ENCODE measurements at places on chromosomes 5 and 9. TPM values are rescaled to one million over a fixed set of nuclear protein-coding genes. Genes with fewer than 3 reads are reported as not detected.
A peak's percentile ranks its signal among the peaks of the same experiment; 100 is the strongest.

GRCh38 chr9:81557452-81558090 is 131.8 kb downstream of the TLE1 start:
- no peak for DNase-seq

DNA sequence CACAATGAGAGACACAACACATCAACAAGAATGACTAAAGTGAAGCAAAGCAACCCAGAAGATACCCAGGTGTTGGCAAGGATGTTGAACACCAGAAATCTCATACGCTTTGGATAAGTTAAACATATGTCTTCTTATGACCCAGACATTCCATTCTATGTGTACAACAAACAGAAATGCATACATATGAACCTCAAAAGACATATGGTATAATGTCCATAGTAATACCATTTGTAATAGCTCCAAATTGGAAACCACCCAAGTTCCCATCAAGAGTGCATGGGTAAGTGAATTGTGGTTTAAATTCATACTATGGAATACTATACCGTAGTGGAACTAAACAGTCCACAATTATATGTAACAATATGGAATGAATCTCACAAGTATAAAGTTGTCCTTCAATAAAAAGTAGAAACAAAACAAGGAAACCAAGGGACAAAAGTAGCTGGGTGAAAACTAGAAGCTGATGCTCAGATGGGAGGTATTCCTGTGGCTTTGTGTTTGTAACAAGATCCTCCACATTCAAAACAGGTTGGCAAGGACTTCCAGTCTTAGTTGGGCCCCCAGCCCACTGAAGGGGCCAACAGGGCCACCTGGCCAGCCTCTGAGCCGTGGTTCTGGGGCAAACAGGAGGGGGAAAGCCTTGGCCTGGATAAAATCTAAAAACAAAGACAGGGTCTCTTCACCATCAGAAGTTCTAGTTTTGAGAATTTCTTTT is 171.8 kb upstream of the PITX1 start:
- DNase-seq: no peak

PROB1 gene
- total RNA-seq: 3.6 TPM

GRCh38 chr5:167870055-167870454 is 421.4 kb upstream of the WWC1 start:
- DNase-seq: no peak

- DNase-seq: no peak
These were observed 7.1 kb upstream of the NANS start for GRCh38 chr9:98049288-98050072.

SPINK14 gene
- total RNA-seq: not detected

SLC25A2 gene
- 4.0 TPM for total RNA-seq

DNA sequence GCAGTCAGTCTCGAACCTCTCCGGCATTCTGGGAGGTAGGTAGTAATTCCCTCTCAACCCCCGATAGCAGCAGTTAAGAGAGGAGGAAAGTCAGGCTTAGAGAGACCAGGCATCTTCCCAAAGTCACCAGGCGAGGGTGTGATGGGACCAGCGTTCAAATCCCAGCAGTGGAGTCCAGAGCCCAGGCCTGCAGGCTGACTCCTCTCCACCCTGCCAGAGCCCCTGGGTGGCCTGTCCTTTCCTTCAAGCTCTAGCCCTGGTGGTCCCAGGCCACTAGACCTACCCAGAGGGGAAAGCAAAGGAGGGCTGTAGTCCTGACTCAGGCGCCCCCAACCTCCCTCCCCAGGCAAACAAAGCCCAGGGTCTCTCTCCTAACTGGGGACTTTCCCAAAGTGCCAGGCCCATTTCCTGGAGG is 4.2 kb upstream of the NR5A1 start:
- no peak for DNase-seq

DNA sequence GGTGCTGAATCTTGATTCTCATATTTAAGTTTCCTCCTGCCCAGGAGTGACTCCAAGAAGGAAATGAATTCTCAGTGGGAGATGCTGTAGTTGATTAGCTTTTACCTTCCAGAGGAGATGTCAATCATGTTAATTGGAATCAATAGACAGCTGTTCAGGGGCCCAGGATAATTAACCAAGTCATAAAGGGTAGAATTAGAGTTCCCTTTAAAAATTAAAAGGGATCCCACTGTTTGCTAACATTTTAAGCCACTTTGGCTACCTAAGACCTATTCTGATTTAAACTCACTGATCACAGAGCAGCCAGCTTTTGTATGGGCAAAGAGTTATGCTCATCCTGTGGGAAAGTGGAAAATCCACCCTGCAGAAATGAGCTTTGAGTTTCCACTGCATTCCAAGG is 249.6 kb downstream of the SLIT3 start:
- no peak for DNase-seq

DNA sequence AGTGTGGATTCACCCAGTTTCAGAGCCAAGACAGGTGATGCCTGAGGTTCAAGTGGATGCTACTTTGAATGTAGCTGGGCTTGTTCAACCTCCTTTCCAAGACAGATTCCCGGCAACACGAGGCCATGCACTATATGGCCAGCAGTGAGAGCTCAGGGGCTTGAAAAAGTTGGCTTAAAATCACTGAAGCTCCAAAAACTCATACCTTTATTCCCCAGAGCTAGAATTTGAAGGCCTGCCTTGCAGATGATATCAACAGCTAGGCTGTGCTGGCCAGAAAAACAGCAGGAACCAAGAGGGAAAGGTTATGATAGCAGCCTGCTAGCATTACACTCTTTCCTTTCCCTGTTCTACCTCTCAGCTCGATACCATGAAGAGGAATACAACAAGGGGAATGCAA is 120.2 kb upstream of the DAB2 start:
- DNase-seq: no peak

GRCh38 chr9:97536480-97536879 is 35.0 kb downstream of the TMOD1 start:
- no peak for DNase-seq

HAND1 gene
- not detected for total RNA-seq

DNA sequence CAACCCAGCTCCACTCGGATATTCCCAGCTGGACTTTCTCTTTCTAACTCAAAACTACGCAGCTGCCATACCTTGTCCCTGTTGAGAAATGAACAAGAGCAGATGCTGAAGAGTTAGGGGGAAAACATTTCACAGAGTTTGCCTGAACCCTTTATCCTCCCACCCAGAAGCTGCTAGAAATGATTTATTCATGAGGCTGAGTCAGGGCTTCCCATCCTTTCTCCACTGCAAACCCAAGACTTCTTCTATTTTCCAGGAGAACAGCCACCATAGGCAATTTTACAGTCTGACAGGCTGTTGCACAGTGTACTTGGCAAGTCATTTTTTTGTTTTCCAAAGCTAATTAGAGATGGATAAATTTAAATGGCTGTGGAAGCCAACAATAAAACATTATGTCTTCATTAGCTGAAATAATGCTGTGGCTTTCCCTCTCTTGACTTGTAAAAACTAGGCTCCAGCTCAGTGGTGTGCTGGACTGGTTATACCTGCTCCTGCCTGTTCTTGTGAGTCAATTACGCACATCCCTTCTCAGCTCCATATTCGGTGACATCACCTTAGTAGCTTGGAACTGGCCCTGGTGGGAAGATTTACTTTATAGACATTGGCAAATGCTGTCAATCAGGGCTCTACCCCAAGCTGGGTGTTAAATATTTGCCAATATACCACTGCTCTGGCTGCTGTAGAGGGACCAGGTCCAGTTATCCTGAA is 71.9 kb downstream of the KIF4B start:
- DNase-seq: no peak

- no peak for DNase-seq
These were observed 139.5 kb upstream of the KLF9 start for GRCh38 chr9:70553707-70554673.

GABRB2 gene
- 4.0 TPM for total RNA-seq

- DNase-seq: no peak
These were observed 1.0 kb downstream of the DMRT2 start for GRCh38 chr9:1051210-1051583.

ACSL6 gene
- 44.9 TPM for total RNA-seq

- DNase-seq: no peak
These were observed 138.8 kb downstream of the LIFR start for GRCh38 chr5:38417658-38418017.

- no peak for DNase-seq
These were observed 29.3 kb upstream of the UBE2QL1 start for GRCh38 chr5:6419340-6419852.

GRCh38 chr9:72038890-72039410 is 21.5 kb downstream of the C9orf57 start:
- DNase-seq: peak; percentile 91

GRCh38 chr5:98891591-98891990 is 37.2 kb downstream of the CHD1 start:
- no peak for DNase-seq

TLE4 gene
- total RNA-seq: 311 TPM

ELOVL7 gene
- 2.4 TPM for total RNA-seq

- no peak for DNase-seq
These were observed 72.9 kb downstream of the RCL1 start for GRCh38 chr9:4865681-4866080.

GRCh38 chr9:127954831-127955293 is 17.2 kb upstream of the DPM2 start:
- peak; percentile 64 for DNase-seq

TAF11L5 gene
- total RNA-seq: not detected

GRCh38 chr9:70205366-70206020 is 53.3 kb upstream of the SMC5 start:
- no peak for DNase-seq

DNA sequence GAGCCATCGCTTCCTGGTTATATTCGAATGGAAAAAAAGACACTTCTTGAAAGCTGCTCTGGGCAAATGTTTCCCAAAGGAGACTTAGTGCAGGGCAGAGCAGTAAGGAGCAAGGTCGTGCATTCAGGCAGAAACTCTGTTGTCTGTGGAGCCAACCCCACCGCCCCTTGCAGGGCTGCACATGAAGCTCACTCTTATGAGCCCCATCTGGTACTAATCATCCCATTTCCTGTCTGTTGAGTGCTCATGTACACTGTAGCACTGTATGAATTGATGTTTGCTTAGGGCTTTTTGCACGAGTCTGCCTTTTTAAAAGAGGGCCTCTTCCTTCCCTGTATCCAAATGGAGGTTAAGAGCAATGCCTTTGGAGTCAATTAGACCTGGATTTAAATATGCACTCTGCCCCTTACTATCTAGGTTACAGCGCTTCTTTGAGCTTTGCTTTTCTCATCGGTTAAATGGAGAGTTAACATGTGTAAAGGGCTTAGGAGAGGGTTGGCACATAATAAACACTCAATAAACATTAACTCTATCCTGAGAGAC is 25.4 kb downstream of the HMHB1 start:
- DNase-seq: no peak

ADRA1B gene
- 1.2 TPM for total RNA-seq

LHFPL2 gene
- total RNA-seq: 48.6 TPM

- DNase-seq: no peak
These were observed 618.7 kb upstream of the CDH6 start for GRCh38 chr5:30574761-30575160.

DNA sequence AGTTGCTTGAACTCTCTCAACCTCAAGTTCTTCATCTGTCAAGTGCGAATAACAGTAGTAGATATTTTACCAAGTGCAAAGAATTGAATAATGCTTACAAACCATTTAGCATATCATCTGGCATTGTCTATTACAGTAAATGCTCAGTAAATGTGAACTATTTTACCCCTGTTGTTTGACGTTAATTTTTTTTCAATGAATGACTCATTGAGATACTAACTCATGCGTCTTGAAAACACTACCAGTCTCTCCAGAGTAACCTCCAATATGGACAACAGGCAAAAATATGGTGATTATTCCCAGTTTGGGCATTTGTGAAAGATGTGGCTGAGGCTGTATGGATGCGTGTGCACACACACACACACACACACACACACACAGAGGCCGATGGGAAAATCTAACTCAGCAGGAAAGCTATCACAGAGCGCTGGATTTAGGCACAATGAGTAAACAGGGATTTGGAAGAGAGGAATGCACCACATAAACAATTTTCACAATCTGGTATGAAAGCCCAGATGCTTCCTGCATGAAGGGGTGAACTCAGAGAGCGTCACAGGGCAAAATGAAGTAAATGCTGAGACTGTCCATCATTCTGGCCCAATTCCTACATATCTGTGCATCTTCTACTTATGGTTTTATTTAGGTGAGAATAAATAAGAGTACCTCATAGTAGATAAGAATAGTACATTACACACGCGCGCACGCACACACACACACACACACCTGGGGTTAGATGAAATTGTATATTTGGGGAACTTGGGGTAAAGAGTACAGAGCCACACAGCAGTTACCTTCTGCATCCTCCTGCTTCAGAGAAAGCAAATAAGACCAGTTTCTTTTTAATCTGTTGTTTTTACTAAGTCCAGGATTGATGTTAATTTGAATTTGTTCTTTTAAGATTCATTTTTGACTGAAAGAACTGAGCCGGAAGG is 128.7 kb downstream of the PALM2AKAP2 start:
- no peak for DNase-seq

C9 gene
- 0.16 TPM for total RNA-seq

- no peak for DNase-seq
These were observed 283.9 kb upstream of the TNC start for GRCh38 chr9:115401756-115402327.

GRCh38 chr9:134678666-134679443 is 37.3 kb downstream of the COL5A1 start:
- no peak for DNase-seq

OR13C3 gene
- 0.55 TPM for total RNA-seq

GRCh38 chr5:78182838-78183237 is 111.7 kb downstream of the AP3B1 start:
- no peak for DNase-seq

GRCh38 chr5:111584651-111585050 is 72.3 kb upstream of the STARD4 start:
- DNase-seq: no peak

MSX2 gene
- 39.2 TPM for total RNA-seq

- no peak for DNase-seq
These were observed 30.3 kb upstream of the IL17B start for GRCh38 chr5:149409268-149409948.

DNA sequence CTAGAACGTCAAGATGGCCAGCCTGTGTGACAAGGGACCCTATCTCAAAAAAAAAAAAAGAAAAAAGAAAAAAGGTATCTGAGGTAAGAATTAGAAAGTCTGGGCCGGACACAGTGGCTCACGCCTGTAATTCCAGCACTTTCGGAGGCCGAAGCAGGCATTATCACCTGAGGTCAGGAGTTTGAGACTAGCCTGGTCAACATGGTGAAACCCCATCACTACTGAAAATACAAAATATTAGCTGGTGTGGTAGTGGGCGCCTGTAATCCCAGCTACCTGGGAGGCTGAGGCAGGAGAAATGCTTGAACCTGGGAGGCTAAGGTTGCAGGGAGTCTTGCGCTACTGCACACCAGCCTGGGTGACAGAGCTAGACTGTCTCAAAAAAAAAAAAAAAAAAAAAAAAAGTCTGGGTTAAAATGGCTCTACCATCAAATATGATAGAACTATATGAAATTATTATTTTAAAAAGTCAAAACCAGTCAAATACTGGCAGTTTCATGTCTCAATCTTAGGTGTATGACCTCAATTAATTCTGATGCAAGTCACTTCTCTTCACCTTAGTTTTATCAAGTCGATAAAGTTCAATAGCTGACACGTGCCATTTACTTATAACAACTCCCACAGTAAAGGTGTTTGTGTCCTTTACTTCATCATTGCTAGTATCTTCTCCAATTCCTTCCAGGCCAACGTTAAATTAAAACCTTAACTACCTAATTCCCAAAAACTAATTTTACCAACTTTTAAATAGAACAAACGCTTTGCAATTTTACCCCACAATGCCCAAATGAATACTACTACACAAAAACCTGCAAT is 1.1 kb downstream of the RPS23 start:
- DNase-seq: no peak

- DNase-seq: no peak
These were observed 20.3 kb upstream of the TERT start for GRCh38 chr5:1315018-1315708.

All from testis (tissue), 5 donors.